ENCODE measurements at places on chromosomes 1 and 21. TPM values are rescaled to one million over a fixed set of nuclear protein-coding genes. Genes with fewer than 3 reads are reported as not detected.

The C1QC gene
- 10.1 TPM for polyA plus RNA-seq

The OR2L8 gene
- not detected for polyA plus RNA-seq

GRCh38 chr1:225156254-225156653, 226.8 kb downstream of the DNAH14 start:
- no peak for DNase-seq

GRCh38 chr1:200880212-200880611, 7.4 kb downstream of the GPR25 start:
- no peak for DNase-seq

The LYST gene
- 13.3 TPM for polyA plus RNA-seq

The CHD5 gene
- polyA plus RNA-seq: 0.54 TPM

The FCGR3B gene
- polyA plus RNA-seq: 1.1 TPM

GRCh38 chr1:185016880-185017279, 28.5 kb upstream of the RNF2 start:
- no peak for DNase-seq

DNA sequence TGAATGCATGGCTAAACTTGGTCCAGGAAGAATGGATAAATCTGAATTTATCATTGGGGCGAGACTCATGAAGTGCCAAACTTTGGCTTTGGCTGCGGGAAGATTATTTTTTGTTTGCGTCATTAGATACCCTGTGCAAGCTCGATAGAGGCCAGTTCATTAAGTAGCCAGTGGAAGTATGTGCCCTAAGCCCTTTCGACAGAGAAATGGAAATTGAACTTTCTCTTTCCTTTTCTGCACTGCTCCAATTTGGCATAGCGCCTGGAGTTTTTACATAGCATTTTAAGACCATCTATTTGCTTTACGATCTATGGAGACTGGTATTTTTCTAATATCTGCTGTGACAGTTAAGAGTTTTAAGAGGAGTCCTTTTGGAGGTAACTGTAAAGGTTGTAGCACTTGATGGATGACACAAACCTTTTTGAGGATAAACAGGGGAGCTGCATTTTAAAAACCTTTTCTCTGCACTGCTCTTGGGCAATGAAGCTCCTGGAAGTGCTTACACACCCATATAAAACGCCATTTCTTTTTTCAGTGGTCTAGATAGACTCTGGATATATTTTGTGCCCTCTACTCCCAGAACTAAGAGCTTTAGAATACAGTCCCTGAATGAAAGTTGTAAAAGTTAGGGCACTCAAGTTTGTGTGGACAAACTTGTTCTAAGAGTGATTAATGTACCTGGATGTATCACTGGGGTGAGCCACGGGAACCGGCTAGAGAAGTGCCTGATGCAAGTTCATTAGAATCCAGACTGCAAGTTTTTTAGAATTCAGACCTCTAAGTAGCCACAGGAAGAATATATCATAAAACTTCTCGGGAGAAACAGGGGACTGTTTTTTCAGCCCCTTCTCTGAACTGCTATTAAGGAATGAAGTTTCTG, 41.3 kb upstream of the CFHR3 start:
- DNase-seq: no peak

DNA sequence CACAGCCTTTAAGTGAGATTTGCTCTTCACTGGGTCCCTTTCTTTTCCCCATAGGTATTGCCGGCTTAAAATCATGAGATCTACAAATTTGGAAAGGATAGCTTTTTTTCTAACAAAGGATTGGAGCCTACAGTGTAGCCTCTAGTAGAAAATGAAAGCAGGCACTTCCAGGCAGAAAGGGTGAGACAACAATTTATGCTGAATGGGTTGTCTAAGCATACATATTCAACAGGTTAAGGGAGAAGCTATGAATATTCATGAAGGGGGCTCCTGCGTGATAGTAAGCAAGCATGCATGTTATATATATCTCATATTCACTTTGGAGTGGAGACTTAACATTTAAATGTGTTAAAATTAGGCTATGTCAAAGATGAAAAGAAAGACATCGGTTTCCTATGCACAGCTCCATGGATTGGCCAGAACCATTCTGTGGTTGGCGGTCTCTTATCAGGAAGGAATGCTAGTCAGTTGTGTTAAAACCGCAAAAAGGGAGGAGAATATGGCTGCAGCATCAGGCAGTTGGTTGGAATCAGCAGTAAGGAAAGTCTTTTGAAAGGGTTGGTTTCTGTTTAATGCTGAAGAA, 66.0 kb downstream of the VCAM1 start:
- no peak for DNase-seq

DNA sequence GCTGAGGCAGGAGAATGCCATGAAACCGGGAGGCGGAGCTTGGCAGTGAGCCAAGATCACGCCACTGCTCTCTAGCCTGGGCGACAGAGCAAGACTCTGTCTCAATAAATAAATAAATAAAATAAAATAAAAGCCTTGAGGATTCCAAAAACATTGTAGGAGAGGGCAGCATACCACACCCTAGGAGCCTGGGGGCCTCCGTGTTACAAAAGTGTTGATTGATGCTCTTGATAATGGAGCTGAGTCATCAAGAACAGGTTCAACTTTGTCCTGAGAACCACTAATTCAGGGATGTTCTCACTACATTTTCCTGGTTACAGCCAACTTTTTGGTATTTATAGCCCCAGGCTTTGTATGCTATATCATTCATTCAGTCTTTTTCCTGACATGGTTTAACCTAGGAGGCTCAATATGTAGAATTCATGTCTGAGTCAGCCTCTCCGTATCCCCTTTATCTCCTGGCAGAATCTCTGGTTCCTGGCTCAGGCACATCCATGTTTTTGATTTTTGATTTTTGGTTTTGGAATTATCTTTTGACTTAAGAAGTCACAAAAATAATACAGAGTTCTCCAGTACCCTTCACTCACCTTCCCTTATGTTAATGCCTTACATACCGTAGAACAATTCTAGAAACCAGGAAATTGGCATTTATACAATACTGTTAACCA, 69.4 kb downstream of the LRRC8D start:
- no peak for DNase-seq

- DNase-seq: peak; percentile 77
Measured at GRCh38 chr1:157090196-157090647, 9.4 kb downstream of the ETV3L start.

All from renal cortex interstitium (tissue), 15 donors.